ENCODE measurements at places on chromosomes 3 and 15.

DNA sequence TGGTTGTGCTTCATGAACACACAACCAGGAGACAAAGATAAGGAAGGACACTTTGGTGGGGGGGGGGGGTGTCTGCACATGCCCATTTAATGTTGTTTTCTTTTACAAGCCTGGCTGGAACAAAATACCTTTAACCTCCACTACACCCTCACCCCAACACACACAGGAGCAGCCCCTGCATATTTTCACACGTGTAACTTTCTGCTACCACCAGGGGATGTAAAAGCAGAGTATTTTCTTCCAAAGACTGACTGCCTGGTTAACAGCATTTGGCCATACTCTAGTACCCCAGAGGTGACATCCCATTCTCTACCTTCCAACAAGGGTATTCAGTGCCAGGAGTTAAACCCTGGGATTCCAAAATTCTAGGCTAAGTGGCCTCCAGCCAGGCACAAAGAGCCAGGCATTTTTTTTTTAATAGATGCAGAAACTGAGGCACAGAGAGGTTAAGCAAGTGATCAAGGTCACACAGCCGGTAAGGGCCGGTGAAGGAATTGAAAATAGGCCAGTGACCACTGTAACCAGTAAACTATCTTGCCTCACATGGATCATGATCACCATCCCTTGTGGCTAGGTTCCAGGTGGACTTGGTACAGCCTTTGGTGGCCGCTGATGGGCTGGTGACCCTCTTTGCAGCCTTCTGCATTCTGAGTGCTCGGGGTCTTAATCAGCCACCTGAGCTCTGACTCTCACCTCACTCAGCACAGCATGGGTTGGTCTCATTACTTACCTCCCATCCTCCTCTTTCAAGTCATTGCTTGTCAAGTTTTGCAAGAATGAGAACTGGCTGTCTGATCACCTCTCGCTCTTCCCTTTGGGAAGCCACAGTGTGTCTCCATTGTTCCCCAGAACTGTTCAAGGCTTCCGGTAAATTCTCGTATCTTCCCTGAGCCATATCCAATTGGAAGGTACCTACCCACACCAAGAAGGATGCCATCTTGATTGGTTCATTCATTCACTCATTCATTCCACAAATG lies 20.4 kb downstream of the MAGI1 start:
- DNase-seq: no peak

DNA sequence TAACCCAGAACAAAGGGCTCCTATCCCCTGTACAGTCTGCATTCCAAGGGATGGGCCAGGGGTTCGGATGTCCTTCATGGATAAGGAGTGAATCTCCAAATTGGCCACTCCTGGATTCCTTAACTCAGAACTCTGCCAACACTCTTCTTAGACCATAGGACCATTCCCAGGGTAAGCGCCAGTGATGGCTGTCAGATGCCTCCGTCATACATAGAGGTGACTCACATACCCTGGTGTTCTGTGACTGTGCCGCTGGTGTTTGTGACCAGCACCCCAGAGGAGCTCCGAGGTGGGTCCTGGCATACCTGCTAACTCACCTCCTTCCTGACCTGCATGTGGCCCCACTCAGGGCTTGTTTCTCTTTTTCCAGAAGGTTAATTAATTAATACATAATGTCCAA lies 134.7 kb downstream of the KLF13 start:
- DNase-seq: no peak

DNA sequence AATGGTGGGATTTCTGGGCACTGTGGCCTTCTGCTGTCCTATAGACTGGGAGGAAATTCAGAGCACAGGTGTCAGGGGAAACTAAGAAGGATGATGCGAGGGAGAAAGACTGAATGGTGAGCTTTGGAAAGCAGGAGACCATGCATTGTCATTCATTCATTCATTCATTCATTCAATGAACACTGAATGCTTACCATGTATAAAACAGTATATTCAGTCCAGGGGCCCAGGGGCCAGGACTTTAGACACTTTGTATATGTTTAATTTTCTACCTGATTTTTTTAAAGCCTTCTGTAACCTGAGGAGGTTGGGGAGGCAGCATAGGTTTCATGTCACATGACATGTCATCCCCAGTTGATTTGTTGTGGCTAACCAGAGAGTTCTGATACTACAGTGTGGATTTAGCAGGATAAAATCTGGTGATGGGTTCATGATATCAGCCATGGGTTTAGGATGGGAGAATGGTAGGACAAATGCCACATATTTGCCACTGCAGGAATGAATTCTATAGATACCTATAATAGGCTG lies 57.7 kb upstream of the ATG7 start:
- no peak for DNase-seq

- DNase-seq: no peak
Measured at GRCh38 chr3:88767746-88768145, 339.7 kb upstream of the EPHA3 start.

DNA sequence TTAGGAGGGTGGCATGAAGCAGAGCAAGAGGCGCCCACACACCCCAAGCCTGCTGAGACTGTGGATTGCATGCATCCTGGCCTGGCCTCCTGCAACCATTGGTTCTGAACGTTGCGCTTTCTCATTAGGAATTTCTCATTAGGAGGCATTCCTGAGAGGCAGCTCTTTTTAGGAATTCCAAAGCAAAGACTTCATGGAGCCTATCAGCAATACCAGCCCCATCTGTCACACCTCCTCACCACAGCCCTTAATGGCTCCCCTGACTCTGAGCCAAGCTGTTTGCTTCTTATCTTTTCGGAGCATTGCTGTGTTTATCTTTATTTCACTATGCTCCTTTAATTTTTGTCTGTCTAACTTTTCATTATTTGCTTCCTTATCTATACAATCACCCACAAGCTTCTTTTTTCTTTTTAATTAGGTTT lies 226.9 kb downstream of the CACNA2D3 start:
- DNase-seq: no peak

DNA sequence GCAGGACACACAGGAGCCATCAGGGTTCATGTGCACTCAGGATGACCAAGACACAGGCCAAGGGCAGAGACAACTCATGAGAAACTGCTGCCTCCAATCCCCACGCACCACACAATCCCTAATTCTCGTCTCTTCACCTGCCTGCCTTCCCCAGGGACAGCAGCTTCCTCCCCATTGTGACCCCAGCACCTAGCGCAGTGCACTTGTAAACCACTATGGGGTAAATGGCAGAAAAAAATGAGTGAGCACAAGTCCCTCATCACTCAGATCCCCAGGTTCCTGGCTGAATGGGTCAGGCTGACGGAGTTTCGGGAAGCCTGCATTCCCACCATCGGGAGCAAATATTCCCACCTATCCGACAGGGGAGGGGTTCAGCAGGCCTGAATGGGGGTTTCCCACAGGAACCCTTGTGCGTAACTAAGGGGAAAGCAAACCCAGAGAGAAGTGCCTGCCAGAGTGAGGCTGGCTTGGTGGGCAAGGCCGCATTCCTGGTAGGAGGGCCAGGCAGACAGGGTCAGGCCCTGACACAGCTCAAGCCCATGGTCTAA lies 18.8 kb downstream of the PLXNB1 start:
- DNase-seq: no peak

DNA sequence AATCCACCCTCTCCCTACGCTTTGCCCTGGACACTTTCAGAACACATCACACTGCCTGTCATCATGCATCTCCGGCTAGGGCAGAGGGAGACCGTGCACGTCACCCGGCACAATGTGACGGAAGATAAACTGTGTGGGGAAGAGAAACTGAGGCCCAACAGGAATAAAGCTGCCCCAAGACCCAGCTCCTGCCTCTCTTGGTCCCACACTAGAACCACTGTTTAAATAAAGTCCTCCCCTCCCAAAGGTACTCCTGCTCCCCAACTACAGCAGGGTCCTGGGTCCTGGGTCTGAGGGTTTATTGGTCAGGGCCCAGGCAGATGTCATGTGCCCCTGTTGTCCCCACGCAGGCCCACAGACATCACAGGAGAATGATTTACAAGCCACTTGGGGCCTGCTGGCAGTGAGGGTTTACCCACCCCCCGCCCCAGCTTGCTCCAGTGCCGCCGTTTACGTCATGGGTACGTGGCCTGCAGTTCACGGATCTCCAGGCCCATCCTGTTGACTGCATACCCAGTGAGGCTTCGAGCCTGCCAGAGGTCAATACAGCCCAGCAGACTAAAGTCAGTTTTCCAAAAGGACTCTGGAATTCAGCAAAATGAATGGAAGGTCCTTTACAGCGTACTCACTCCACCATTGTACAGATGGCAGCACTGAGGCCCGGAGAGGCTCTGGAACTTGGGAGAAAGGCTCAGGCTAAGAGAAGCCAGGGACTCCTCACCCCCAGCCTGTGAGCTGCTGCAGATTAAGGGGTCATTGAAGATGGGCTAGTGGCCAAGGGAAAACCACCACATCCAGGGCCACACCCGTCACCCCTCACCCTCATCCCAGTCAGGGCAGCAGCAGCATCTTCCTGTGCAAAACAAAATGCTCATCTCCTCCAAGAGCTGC lies 23.2 kb downstream of the ALS2CL start:
- no peak for DNase-seq

- no peak for DNase-seq
Measured at GRCh38 chr3:172179680-172180399, 140.5 kb downstream of the FNDC3B start.

DNA sequence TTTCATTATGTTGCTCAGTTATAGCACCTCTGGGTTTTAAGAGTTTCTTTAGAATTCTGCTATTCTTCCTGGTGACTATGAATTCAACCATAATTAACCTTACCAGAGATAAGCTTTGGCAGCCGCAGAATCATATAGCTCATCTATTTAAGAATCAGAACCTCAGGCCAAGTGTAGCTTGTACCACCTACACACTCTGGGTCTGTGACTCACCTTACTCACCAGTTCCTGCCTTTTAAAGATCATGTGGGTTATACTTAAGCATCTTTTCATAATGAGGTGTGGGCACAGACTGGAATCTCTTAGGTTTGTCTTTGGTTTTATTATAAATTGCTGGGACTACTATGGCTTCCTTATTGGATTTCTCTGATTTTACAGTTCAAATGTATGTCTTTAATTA lies 21.9 kb downstream of the CDV3 start:
- no peak for DNase-seq

GRCh38 chr3:146130881-146131371 lies 30.1 kb downstream of the PLOD2 start:
- DNase-seq: no peak

GRCh38 chr3:67524046-67524445 lies 130.4 kb downstream of the SUCLG2 start:
- DNase-seq: no peak

GRCh38 chr3:142962520-142963233 lies 797 bp downstream of the PAQR9 start:
- DNase-seq: peak; percentile 26

DNA sequence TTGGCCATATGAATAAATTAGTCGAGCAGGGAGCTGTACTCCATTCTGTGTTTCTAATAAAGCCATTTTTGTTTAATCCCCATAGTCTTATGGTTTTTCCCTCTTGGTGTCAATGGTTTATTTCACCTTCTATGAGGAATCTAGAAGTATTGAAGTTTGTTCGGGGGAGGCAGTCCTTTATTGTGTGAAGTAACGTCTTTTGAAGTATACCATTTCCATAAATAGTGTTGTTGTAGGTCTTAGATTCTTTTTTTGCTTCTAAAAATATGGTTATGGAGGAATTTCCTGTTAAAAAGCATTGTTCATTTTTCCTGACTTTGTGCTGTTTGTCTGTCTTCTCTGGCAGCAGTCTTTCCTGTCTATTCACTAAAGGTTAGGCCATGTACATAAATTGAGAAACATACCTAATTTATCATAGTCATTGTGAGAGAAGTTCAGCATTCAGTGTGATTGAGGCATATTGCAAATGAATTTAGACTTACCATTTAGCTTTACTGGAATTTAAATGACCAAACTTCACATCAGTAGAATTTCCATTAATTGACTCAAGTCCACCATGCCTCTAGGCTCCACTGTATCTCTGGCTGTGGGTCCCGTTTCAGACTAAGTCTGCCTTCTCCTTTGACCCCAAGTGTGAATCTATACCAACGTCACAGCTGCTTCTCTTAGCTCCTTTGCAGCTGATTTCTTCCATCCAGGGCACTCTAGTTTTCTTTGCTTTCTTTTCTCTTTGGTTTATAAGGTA lies 37.3 kb downstream of the YEATS2 start:
- no peak for DNase-seq

DNA sequence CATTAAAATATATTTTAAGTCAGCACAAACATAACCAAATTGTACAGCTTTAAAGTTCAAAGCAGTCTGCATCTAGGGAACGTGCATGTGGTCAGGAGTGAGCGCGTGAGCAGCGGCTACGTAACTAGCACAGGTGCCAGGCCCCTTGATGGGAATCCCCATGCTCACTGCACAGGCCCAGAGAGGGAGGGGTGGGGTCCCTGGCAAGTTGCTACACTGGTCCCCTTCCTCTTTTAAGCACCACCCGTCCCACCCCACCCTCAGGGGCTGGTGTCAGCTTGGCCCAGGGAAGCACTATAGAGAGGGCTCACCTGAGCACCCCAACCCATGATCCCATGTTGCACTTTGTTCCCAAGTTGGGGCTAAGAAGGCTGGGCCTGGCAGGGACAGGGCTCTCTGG lies 835 bp upstream of the GMPPB start:
- DNase-seq: no peak

DNA sequence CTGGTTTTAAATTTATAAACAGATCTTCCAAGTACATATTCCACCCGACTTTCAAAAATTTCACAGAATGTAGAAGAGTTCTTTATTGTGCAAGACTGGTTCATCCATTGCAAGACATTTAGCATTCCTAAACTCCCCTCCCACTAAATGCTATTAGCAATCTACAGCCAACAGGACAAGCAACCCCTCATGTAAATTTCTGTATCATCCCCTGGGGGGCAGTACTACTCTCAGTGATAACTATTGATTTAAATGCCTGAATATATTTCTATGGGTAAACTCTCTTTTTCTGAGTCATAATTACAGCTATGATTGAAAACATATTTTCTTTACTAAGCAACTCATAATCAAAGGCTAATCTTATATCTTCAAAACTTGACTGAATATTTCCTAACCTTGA lies 10.7 kb upstream of the SLC15A2 start:
- DNase-seq: no peak

DNA sequence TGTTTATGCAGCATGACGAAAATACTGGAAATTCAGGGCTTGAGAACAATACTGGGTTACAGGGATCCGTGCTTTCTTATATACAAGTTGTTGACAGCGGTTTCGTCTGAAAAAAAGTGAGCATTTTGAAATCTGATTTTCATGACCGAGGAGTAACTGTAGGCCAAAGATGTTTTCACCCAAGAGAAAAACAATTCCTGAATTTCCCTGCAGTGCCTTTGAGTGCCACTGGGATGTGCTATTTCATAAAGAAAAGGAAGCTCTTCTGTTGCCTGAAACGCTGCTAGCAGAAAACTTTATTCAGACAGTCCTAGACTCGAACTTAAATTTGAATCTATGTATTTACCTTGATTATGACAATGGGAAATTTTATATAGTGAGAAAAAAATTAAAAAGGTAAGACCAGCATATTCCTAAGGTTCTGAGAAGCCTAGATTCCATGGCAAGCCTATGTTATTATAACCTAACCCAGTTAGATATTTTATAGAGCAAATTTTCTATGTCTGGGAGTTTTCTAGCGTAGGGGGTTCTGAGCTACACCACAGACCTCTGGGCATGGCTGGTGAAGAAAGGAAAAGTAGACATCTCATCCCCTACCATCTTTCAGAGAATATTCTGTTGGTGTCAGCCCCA lies 30.2 kb downstream of the KCNAB1 start:
- peak; percentile 79 for DNase-seq

GRCh38 chr3:72069543-72069942 lies 284.6 kb upstream of the PROK2 start:
- DNase-seq: no peak

Measured in brain (organoid and tissue), 16 donors.